ENCODE measurements at places on chromosomes 11 and 22.
A peak's percentile ranks its signal among the peaks of the same experiment; 100 is the strongest.

DNA sequence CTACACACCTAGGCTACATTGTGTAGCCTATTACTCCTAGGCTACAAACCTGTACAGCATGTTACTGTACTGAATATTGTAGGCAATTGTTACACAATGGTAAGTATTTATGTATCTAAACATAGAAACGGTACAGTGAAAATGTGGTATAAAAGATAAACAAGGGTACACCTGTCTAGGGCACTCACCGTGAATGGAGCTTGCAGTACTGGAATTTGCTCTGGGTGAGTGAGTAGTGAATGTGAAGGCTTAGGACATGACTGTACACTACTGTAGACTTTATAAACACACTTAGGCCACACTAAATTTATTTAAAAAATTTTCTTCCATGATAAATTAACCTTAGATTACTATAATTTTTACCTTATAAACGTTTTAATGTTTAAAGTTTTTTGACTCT lies 171.7 kb upstream of the NCAM1 start:
- no peak for DNase-seq

- DNase-seq, result peak; percentile 7
Measured at GRCh38 chr11:95337175-95337957, 106.4 kb upstream of the SESN3 start.

- DNase-seq, result no peak
Measured at GRCh38 chr11:41031551-41032060, 427.8 kb downstream of the LRRC4C start.

GRCh38 chr22:26431261-26431995 lies 2.4 kb downstream of the ASPHD2 start:
- DNase-seq, result no peak

DNA sequence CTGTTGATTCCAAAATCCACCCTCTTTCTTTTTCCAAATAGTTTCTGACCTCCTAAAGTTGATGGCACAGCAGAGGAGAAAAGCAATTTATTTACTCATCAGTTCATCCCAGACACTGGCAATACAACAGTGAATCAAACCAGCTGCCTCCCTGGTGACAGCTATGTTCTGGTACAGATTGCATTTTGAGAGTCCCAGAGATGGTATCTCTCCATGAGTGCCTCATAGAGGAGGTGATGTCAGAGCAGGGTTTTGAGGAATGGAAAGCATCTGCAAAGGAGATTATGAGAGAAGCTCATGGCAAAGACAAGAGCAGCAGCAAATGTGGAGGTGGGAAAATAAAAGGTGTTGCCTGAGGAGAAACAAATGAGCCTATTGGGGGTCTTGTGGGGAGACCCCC lies 377.2 kb downstream of the MN1 start:
- no peak for DNase-seq

DNA sequence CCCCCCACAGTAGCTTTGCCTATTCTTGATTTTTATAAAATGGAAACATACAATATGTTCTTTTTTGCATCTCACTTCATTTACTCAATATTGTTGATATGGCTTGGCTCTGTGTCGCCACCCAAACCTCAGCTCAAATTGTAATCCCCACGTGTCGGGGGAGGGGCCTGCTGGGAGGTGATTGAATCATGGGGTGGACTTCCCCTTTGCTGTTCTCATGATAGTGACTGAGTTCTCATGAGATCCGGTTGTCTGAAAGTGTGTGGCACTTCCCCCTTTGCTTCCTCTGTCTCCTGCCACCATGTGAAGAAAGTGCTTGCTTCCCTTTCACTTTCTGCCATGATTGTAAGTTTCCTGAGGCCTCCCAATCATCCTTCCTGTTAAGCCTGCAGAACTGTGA lies 431.3 kb downstream of the MN1 start:
- no peak for DNase-seq

DNA sequence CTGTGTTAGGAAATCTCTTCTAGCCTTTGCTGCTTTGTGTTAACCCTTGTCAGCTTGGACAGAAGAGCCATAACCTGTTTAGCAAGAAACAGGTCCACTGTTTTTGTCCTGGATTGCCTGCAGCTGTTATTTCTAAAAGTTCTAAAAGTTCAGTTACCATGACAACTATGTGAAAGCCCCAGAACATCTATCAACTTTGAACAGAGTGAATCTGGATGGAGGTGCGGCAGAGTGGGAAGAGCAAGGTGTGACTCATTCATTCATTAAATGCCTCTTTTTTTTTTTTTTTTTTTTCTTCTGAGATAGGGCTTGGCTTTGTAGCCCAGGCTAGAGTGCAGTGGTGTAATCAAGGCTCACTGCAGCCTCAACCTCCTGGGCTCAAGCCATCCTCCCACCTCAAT lies 50.5 kb downstream of the RBX1 start:
- no peak for DNase-seq

DNA sequence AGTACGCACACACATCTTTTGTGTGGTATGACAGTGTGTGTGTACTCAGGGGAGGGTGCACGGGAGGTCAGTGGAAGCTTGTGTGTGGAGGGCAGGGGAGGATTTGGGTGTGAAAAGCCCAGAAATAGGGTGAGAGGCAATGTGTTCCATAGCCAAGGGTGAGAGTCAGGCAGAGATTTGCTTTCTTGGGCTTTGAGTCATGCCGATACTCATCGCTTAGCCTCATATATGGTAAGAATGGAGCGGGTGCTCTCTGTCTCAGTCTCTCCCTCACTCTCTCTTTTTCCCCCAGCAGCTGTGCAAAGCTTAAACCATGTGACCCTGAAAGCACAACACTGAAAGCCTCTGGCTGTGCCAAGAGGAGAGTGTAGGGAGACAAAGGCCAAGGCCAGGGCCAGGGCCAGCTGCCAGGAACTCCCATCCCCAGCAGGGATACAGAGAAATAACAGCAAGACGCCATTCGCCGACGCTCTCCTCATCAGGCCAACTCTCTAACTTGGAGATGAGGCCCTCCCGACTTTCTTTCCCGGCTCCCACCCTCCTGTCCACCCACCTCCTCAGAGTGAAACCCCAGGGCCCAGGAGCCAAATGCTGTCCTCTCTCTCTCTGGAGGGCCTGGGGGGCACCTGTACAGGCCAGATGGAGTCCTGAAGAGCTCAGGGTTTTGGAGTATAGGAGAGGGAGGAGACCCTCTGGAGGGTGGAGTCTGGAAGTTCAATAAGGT lies 20.3 kb upstream of the MICAL3 start:
- DNase-seq, result no peak

DNA sequence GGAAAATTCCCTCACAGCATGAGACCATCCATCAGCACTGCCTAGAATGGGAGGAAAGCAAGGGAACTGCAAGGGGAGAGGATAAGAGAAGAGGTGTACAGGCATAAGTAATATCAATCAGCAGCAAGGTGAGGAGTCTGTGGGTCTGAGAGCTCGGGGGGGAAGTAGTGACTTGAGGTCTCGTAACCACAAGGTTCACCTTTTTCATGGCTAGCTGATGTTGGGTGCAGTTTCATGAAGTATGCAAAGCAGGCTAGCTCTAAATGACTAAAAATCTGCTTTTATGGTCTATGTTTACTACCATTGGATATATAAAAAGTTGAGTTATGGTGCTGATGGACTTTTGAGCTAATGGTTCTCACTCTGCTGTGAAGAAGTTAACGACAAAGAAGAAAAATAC lies 35.8 kb downstream of the OR4C6 start:
- no peak for DNase-seq

DNA sequence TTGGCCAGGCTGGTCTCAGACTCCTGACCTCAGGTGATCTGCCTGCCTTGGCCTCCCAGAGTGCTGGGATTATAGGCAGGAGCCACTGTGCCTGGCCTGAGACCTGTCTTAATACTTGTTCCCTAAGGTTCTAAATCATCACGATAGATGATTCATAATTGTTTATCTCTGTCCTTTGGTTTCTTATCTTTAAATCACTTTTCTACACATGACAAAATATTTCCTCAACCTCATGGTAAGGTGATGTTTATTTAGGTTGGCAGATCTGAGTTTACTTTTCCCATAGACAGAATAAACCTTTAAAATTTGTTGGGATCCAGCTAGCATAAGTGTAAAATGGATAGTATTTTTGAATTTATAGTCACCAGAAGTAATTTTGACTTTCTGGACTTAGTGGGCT lies 3.5 kb downstream of the PSMD13 start:
- DNase-seq, result no peak

- DNase-seq, result no peak
Measured at GRCh38 chr11:8080674-8081590, at the start of gene TUB. TUB (plus strand) TSS chr11:8081211; CDS start chr11:8081511, 300 bp downstream.

GRCh38 chr11:94586546-94586945 lies 19.4 kb downstream of the PIWIL4 start:
- no peak for DNase-seq

GRCh38 chr11:1224111-1224490 lies 1.2 kb downstream of the MUC5B start:
- no peak for DNase-seq

DNA sequence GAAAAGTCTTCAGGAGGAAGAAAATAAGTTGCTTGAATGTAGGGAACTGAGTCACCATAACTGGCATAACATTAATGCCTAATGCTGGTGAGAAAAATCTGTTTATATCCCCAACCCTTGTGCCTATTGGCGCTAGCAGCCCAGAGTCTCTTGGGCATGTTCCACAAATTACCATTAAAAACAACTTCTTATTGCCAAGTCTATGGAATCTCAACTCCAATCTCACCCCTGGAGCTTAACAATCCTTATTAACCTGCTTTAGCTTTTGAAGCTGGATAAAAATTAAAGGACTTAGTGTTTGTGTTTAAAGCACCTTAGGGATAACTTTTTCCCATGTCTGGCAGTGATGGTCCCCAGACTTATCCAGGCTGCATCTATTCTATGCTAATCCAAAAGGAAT lies 143.0 kb downstream of the APIP start:
- DNase-seq, result no peak

DNA sequence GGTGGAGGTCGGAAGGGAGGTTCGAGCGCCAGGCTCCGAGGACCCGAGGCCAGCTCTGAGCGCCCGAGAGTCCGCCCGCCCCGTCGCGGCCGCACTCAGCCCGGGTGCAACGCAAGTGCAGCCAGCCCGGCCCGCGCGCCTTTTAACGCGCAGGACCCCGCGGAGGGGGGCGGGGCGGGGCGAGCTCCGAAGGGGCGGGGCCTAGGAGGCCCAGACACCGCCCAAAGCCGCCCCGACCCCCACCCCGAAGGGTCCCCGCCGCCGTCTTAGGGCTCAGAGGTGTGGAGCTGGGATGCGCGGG lies at the start of gene PHOX2A:
TSS of gene PHOX2A (minus strand) at position 117 of the 301 bp plus-strand sequence. CDS start 172 bp downstream, outside the sequence.
- no peak for DNase-seq

DNA sequence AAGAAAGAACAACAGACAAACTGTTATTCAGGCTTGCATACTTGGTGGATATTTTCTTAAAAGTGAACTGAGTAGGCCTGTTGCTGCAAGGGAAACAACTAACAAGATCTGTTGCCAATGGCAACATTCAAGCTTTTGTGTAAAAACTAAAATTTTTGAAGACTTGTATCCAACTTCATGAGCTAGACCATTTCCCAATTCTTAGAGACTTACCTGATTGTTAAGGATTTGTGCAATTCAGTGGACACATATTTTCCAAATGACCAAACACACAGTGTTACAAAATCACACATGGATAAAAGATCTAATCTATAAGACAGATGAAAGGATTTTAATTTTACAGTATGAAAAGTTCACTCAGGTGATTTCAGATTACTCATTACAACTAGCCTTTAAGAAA lies 564.1 kb downstream of the CNTN5 start:
- no peak for DNase-seq

- no peak for DNase-seq
Measured at GRCh38 chr11:8055091-8055835, 25.7 kb upstream of the TUB start.

GRCh38 chr11:110314366-110315095 lies 18.1 kb upstream of the RDX start:
- DNase-seq, result no peak

DNA sequence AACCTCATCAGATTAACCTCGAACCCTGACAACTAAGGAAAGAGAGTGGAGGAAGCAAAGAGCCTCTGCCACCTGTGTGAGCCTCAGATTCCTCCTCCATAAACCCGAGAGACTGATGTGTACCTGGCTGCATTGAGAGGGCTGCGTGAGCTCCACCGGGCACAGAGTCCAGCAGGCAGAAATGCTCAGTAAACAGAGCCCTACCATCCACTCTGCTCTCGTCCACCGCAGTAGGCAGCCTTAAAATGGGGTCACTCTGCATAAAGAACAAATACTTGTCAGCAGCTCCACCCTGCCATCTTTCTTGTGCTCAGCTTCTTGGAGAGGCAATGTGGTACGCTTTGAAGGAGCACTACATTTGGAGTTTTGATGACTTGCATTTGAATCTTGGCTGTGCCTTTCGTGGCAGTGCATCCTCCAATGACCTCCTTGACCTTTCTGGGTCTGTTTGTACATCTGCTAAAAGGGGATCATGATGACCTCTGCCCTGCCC lies 43.0 kb upstream of the CD5 start:
- DNase-seq, result no peak

- DNase-seq, result no peak
Measured at GRCh38 chr11:24635588-24636290, 138.9 kb downstream of the LUZP2 start.

DNA sequence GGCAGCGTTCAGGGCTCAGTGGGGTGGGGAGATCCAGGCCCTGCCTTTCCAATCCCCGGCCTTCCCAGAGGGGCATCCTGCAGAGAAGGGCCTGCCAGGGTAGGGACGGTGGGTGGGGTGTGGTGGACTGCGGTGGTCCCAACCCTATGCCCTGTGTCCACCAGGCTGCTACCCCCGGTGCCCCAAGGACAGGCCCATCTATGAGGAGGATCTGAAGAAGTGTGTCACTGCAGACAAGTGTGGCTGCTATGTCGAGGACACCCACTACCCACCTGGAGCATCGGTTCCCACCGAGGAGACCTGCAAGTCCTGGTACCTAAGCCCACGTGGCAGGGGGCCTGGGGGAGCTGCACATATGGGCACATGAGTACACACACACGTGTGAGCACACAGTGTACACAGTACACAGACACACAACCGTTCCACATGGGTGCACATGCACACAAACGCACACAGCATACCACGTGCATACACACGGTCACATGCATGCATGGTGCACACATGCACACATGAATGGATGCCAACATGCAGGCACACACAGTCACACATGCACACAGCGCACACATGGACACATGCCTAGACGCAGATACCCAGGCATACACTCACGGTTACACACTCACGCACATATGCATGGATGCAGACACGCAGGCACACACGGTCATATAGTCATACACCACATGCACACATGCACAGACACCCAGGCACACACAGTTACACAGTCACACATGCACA lies 16.1 kb downstream of the MUC2 start:
- DNase-seq, result no peak

- DNase-seq, result no peak
Measured at GRCh38 chr22:37991731-37992442, 7.5 kb upstream of the SOX10 start.
